ENCODE measurements at places on chromosomes 2 and 18.

- DNase-seq = no peak
These were observed 62.1 kb downstream of the SMAD4 start for GRCh38 chr18:51092117-51092516.

DNA sequence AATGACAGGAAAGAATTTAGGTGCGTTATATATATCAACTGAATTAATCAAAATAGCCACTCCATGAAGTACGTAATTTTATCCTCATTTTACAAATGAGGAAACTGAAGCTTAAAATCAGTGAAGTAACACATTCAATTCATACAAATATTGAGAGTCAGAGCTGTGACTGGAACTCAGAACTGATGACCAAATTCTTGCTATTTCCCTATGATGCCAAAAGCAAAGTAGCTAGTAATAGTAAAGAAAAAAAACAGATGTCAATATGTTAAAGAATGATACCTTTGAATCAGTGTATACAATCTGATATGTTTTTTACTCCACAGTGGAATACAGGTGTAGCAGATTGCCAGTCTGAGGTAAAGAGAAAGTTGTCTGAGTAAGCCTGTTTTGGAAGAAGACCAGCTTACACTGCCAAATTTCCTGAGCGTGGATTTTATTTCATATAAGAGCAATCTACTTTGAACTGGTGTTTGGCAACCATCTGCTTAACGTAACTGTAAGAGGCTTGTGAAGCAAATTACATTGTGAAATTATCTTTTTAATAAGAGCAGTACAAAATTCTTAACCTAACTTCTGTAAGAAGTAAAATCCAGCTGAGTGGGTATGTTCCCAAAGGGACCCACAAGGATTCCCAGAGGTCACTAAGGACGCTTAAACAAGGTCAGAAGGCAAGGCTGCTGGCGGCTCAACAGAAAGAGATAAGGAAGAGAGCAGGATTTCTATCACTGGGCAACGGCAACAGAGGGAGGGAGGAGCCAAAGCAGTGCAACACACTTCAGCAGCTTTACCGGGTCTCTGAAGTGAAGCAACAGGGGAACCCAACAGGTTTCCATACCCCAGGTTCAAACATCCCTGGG, 85.6 kb downstream of the IKZF2 start:
- DNase-seq = no peak

DNA sequence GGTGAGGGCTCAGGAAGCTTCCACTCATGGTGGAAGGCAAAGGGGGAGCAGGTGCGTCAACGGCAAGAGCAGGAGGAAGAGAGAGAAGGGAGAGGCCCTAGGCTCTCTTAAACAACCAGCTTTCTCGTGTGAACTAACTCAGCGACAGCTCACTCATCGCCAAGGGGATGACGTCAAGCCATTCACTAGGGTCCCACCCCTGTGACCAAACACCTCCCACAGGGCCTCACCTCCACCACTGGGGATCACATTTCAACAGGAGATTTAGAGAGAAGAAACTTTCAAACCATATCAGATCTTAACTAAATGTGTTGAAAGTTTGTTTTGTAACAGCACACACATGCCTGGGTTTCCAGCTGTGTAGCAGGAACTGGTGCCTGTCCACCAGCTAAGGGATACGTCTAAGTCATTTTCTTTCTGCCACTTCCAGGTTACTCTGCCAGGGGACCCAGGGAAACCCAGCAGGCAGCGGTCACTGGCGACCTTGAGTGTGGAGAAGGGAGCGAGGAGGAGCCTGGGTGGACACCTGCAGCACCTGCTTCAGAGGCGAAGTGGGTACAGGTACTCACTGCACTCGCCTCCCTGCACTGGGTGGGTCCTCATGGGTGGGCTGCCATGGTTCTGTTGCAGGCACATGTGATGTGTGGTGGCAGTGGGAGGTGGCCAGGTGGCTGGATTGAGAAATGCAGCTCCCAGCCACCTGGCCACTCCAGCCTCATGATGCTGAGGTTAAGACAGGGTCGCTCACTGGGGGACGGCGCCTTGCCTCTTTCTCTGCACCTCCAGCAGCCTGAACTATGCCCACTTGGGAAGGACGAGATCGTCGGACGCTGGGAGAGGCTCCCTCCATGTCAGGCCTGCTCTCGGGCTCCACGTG, 8.4 kb upstream of the GPC1 start:
- DNase-seq = no peak

DNA sequence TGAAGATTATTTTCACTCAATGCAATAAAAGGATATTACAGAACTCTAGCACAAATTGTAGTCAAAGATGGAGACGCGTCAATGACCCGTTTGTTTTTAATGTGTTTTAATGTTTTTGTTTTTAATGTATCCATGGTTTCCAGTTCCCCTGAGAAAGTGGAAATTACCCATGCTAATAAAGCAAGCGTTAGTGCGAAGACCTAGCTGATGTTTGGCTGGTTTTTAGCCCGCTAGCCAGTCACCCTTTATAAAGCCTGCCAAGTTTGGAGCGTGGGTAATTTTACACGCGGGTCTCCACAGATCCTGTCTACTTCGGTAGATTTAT, 430 bp upstream of the CHMP1B start:
- no peak for DNase-seq

DNA sequence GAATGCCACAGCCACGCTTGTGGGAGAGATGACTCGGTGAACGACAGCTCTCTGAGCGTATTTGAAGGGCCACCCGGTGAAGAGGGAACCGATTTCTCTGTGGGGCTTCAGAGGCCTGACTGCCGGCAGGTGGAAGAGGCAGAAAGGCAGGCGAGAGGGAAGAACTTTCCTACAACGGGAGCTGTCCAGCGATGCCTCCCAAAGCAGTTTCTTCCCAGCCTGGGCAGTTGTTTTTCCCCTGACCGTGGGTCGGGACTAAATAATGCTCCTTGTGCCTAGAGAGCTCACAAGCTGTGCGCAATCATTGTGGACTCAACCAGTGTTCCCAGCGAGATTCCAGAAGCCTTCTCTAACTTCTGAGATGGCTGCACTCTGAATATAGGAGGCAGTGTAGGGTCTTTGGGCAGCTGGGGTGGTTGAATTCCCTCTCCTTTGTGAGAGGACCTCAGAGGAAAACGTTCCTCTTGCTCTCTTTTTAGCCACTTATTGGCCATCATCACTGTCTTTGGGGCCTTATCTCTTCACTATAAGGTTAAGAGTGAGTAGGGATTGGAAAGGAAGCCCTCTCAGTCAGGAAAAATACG, 710 bp downstream of the SEC11C start:
- no peak for DNase-seq

DNA sequence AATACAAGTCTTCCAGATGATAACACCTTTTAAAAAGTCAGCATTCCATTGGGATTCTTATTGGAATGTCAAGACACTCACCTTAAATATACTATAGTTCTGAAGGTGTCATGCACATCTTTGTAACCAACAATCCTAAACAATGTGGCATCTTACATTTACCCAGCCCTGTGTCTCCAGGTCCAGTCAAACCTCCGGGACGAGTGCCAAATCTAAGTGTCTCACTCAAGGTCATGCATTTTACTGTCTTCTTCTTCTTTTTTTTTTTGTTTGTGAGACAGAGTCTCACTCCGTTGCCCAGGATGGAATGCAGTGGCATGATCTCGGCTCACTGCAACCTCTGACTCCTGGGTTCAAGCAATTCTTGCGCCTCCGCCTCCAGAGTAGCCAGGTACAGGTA, 206.9 kb upstream of the FAM98A start:
- DNase-seq = no peak

- no peak for DNase-seq
These were observed 200.0 kb upstream of the NCKAP5 start for GRCh38 chr2:133768256-133768655.
